Endothelial cell (in vitro differentiated cells): ENCODE measurements at places on chromosomes 1 and 21.

- DNase-seq: peak; percentile 34
Observed at GRCh38 chr1:8598060-8598724, 219.2 kb downstream of the RERE start.

GRCh38 chr1:230400007-230400344 lies 26.2 kb downstream of the PGBD5 start:
- no peak for DNase-seq

GRCh38 chr1:75771978-75772377 lies 14.1 kb upstream of the RABGGTB start:
- DNase-seq: no peak

DNA sequence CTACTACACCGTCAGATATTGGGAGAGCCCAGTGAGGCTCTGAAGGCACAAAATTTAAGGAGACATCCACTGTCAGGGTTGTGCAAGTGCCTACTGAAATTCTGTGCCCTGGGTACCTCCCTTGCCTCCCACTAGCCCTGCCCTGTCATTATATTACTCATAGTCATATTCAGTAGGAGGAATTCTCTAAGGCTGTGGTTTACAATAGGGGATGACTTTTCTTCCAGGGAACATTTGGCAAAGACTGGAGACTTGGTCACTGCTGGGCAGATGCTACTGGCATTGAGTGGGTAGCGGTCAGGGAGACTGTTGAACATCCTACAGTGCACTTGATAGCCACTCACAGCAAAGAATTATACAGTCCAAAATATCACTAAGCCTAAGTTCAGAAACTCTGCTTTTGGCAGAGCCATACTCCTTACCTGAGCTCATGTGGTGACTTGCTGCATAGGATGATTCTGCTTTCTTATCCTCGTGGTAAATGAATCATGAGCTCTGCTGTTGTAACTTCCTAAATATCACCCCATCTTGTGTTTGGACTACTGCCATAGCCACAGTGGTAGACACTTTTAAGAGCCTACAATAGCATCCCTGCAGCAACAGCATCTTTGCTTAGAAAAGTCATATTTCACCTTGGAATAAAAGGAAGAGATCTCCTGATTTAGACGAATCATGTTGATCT lies 563.4 kb upstream of the PLXNA2 start:
- no peak for DNase-seq

DNA sequence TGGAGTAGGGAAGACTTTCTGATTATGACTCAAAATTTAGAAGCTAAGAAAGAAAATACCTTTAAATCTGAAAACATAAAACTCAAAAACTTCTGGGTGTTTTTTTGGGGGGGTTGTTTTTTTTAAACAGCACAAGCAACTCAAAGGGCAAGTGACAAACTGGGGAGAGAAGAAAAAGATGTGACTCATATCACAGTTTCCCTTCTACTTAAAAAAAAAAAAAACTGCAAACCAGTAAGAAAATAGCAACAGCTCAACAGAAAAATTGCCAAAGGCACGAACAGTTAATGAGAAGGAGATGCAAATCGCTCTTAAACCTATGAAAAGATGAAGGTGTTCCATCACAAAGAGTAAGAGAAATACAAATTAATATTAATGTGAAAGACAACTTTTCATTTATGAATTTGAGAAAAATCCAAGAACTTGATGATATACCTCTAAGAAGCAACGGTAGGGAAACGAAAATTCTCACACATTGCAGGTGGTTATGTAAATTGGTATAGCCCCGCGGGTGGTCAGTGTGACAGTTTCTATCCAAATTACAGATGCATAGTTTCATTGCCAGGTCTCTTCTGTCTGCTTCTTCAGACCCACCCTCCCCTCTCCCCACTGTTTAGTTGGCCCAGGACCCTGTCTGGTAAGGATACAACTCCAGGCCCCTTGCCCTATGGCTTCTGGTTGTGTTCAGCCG lies 9.0 kb downstream of the IFNAR2 start:
- no peak for DNase-seq

- no peak for DNase-seq
Observed at GRCh38 chr1:95437781-95438180, 203.8 kb downstream of the RWDD3 start.

GRCh38 chr1:55385402-55386018 lies 170.3 kb upstream of the USP24 start:
- DNase-seq: no peak

DNA sequence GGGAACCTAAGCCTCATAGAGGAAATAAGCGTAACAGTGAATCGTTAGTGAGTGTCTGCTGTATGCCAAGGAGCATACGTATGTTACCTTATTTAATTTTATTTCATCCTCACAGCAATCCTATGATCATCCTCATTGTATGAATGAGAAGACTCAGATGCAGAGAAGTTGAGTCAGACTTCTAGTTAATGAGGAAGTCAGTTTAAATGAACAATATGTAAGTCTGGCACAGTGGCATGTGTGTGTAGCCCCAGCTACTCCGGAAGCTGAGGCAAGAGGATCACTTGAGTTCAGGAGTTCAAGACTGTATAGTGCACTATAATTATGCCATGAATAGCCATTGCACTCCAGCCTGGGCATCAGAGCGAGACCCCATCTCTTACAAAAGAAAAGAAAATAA lies 148.0 kb downstream of the ZZZ3 start:
- DNase-seq: no peak

GRCh38 chr21:36422279-36423098 lies 37.3 kb downstream of the CHAF1B start:
- peak; percentile 71 for DNase-seq

- no peak for DNase-seq
Observed at GRCh38 chr1:71196685-71197084, 115.8 kb upstream of the ZRANB2 start.

DNA sequence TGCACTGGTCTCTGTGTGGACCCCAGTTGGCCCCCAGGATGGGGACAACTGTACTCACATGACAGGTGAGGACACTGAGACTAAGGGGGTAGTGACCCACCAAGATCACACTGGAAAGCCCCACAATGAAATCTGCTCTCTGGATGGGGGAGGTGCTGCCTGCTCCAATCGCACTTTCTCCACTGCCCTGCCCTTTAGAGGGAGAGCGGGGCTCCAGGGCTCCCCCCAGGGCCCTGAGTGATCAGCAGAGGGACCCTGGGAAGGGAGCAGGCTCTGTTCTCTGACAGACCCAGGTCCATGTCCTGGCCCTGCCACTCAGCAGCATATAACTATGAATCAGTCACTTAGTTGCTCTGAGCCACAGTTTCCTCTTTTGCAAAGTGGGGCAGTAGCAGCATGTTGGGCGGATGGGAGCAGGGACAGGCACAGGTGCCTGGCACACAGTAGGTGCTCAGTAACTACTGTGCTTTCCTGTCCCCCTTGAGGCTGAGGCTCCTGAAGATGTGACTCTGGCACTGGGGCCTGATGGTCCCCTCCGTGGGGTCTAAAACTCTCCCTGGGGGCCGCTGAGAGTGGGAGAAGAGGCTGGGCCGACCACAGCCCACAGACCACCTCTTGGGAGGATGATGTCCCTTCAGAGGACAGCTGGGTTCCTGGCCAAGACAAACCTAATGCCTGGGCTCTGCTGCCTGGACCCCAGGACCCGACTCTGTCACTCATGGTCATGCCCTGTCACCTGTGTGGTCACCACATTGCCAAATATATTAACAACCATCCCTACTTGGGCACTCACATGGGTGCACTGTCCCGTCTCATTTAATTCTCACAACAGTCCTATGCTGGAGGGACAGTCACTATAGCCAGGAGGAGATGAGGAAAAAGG lies 222.7 kb downstream of the PTPRU start:
- no peak for DNase-seq

GRCh38 chr1:236465959-236466303 lies 57.9 kb upstream of the LGALS8 start:
- no peak for DNase-seq

GRCh38 chr1:165387961-165388360 lies 31.4 kb upstream of the LMX1A start:
- no peak for DNase-seq

DNA sequence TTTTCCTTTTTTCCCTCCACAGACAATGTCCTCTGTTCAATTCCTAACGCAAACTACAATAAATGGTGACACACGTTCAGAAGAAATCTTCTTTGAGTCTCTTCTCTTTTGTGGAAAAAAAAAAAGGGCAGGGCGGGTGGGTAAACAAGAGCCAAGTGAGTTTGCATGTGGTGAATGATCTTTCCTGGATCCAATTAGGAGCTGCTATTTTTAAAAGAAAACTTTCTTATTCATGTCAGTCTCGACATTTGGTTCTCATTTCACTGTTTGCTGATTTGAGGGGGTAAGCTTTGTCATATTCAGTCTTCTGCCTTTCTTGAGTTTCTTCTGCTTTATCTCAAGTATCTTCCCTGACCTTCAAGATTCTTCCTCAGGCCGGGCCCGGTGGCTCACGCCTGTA lies 29.2 kb upstream of the KIF1B start:
- DNase-seq: no peak

GRCh38 chr21:36810443-36810842 lies 111.5 kb downstream of the SIM2 start:
- no peak for DNase-seq

GRCh38 chr1:55574691-55575225 lies 359.6 kb upstream of the USP24 start:
- no peak for DNase-seq

DNA sequence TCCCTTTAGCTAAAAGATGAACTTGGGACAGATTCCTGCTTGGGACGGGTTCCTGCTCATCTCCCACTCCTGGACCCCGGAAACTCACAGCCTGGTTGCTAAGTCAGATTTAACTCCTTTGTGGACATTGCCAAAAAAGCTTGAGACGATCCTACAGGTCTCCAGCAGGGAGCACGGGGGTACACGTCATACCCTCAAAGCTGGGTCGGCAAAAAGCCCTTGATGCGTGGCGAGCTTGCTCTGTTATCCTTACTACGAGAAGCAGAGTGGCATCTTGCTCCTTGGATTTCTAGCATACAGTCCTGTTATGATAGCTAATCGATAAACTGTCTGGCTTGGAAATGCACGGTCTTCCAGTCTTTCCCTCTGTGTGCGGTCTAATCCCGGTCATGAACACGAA lies 60.8 kb upstream of the KRTAP19-8 start:
- no peak for DNase-seq

DNA sequence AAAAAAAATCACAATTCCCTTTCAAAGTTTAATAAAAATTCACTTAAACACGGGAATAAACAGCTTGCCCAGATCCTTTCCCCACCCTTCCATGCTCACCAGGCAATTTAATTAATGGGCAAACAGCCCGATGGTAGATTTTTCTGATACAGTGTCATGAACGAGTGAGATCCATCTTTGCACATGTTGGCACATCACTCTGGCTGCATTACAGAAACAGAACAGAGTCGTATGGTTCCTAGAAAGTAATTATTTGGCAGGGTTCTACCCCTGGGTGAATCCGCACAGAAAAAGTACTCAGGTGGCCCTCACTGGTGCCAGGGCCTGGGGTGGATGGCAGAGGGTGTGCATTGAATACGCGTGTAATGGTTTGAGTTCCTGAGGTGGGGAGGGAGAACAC lies 24.6 kb upstream of the OVAAL start:
- no peak for DNase-seq

- no peak for DNase-seq
Observed at GRCh38 chr1:46646331-46646730, 21.8 kb downstream of the ATPAF1 start.

GRCh38 chr1:5551274-5551975 lies 440.8 kb downstream of the NPHP4 start:
- DNase-seq: no peak

DNA sequence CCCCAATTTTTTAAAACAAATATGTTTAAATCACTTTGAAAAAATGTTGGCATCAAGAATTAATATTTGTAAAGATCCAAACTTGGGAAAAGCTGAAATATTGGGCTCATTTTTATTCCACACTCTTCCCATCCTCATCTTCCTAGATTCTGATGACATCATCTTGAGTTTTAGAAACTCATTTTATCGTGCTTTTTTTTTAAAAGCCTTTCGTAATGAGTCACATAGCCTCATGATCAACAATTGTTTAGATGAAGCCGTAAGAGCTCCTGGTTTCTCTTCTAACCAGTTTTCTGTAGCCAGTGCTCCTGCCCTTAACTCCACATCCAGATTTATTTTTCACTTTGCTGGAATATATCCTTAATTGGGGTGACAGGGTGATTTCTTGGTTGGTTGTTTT lies 78.6 kb downstream of the POFUT2 start:
- DNase-seq: no peak

DNA sequence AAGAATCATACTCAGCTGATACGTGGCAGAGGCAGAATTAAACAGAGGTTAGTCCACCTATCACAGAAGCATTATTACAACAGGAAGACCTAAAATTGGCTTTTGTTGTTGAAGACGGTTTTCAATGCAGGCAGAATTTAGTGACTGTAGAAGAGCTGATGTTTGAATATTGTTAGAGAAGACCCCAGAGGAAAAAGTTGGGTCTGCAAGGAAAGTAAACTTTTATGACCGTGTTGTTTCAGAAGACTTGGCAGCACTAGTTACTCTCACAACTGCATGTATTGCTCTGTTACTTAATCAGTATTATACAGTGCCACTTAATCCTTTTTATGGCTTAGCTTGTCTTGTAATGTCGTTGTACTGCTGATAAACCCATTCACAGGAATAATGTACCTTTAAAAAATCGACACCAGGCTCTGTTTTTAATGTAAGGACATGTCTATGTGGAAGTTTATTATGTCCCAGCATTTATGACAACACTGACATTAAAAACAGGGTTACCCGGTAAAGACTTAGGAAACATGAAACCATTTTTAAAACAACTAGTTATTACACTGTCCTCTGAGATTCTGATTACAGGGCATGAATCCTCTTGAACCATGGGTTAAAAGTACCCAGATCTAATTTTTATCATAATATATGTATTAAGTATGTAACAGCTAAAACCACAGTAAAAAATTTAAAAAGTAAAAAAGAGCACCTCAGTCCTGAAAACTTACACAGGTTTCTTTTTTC lies 235.4 kb downstream of the TTLL7 start:
- no peak for DNase-seq

DNA sequence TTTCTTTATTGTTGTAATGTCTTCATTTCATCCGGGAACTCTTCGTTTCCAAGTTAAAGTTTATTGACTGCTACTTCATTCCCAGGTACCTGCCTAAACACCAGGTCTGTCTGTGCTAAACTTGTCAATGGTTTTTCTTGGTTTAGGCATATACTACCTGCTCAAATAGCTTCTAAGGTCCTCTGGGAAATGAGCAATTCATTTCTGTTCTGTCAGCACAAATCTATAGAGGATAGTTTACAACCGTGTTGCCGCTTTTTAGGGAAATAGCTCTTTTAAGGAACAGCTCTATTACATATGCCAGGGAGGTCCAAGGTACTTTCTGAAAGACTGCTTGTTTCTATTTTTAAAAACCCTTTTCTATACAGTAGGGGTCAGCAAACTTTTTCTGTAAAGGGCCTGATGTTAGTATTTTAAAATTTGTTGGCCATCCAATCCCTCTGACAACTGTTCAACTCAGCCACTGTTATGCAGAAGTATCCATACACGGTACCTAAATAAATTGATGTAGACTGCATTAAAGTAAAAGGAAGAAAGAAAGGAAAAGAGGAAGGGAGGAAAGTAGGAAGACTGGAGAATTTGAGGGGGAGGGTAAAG lies 222.7 kb upstream of the PTBP2 start:
- no peak for DNase-seq
